Sigmoid colon (tissue), 7 donors: ENCODE measurements at places on chromosomes 7 and 10. TPM values are rescaled to one million over a fixed set of nuclear protein-coding genes. Genes with fewer than 3 reads are reported as not detected.
A peak's percentile ranks its signal among the peaks of the same experiment; 100 is the strongest.

DNA sequence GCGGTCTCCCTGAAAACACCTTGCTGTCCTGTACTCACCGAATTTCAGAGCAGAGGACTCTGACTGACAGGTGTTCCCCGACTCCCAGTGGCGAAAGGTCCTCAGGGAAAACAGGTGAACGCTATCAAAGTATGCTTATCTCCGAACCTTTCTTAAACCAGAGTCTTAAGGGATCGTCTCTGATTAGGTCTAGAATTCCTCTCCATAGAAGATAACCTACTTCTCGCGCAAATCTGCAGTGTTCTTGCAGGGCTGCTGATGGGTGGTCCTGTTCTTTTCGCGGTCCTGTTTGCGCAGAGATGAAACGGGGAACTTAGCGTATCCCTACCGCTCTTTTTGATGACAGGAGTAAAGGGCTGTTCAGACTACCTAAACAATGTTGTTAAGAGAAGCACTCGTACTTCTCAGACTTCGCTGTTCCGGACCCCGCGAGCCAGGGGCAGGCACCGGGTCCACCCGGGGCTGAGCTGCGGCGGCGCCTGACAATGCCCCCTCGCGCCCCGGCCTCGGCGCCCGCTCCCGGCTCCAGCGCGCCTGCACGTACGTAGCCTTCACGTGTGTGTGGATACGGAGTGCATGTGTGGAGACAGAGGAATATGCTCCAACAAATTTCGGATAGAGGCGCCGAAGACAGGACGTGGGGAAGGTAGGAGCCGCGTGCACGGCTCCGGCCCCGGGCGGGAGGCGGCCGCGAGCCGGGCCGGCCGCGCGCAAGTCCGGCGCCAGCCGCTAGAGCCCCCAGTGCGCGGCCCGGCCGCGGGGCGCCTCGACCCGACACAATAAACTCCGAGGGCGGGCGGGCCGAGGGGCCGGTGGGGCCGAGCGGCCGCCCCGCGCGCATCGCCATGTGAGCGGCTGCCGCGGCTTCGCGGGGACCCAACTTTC, 766 bp upstream of the ZMYND11 start:
- peak; percentile 72 for DNase-seq
- peak overlapping the region; percentile 94 for H3K4me3 ChIP-seq
- H3K27me3 ChIP-seq, result no peaks in the 10 kb centered on the region

DNA sequence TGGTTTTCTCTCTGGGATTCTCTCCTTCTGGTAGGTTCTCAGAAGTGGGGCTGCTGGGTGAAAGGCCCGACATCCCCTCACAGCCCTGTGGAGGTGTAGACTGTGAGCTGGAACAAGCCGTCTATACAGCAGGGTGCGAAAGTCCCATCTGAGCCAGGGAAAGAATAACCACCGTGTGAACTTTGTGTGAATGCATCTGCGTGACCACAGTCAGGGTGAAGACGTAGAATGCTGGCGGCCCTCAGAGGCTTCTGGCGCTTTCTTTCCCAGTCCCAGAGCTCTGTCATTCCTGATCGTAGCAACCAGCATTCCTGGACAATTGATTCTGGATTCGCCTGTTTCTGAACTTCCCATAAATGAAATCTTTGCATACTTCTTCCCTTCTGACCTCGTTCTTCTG, 30.0 kb downstream of the ELFN1 start:
- no peaks in the 10 kb centered on the region for H3K27me3 ChIP-seq
- DNase-seq, result no peak
- H3K4me1 ChIP-seq, result no peaks in the 10 kb centered on the region
- no peak overlapping the region for H3K4me3 ChIP-seq

GRCh38 chr10:7546385-7546967, 120.3 kb downstream of the ITIH5 start:
- H3K36me3 ChIP-seq, result no peaks in the 10 kb centered on the region
- no peak overlapping the region for H3K4me3 ChIP-seq
- DNase-seq, result peak; percentile 81
- peaks cover 75% of the 10 kb centered on the region for H3K4me1 ChIP-seq

DNA sequence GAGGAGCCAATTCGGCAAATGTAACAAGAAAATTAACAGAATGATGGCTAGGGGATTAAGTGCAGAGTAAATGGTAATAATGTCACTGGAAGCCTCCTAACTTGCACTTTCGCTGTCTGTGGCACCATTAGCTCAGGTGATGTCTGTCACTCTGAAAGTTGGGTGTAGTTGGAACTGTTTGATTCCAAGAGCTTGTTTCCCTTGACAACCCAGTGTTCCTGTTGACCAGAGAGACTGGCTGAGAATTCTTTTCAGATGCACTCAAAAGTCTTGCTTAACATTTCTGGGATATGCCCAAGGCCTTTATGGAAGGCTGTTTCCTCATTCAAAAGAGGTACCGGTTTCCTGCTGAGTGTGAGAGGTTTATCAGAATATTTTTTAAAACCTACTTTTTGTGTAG, 49.6 kb downstream of the PLPP4 start:
- H3K36me3 ChIP-seq, result no peaks in the 10 kb centered on the region
- no peak for DNase-seq
- no peak overlapping the region for H3K4me3 ChIP-seq
- H3K27ac ChIP-seq, result no peak overlapping the region
- no peaks in the 10 kb centered on the region for H3K27me3 ChIP-seq
- H3K4me1 ChIP-seq, result no peaks in the 10 kb centered on the region

Gene CPA4
- total RNA-seq, result not detected
